ENCODE measurements at places on chromosomes 2 and 18.

GRCh38 chr2:54632733-54633692 is 90.4 kb upstream of the EML6 start:
- DNase-seq, result no peak

GRCh38 chr2:60717691-60718090 is 38.4 kb upstream of the PAPOLG start:
- DNase-seq, result no peak

GRCh38 chr2:149816756-149817551 is 229.4 kb upstream of the MMADHC start:
- DNase-seq, result no peak

GRCh38 chr2:64139956-64140355 is 4.3 kb downstream of the PELI1 start:
- no peak for DNase-seq

GRCh38 chr2:2098458-2099167 is 232.5 kb downstream of the MYT1L start:
- DNase-seq, result no peak

DNA sequence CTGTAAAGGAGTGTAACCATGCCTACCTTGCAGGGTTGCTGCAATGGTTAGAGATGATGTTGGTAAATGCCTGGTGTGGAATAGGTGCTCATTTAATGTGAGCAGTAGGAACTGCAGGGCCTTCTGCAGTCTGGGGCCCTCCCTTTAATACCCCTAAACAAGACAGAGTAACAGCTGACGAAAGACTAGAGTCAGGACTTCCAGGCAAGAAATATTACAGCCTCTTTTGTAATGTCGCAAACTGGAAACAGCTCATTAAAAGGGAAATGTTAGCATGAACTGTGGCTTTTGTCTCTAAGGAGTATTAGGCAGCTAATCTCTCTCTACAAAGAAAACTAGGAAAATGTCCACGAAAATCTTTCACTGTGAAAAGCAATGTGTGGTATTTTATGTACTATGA is 26.0 kb downstream of the MARCO start:
- DNase-seq, result no peak

DNA sequence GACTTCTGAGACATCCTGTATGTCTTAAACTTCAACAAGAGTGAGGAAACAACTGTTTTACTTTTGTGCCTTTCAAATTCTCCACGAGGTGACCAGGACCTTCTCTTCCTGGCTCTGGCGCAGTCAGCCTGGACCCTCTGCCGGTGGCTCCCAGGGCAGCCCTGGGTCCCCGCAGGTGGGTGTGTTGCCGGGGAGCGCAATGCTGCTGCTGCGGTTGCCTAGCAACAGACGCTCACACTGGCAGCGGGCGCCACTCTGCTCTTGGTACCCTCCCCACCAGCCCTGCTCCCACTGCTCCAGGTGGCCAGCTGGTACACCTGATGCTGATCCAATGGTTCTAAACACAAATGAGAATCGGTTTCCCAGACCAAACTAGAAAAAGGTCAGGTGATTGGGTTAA is 58.7 kb downstream of the GNAL start:
- no peak for DNase-seq

GRCh38 chr2:53498210-53498609 is 269.4 kb upstream of the CHAC2 start:
- no peak for DNase-seq

DNA sequence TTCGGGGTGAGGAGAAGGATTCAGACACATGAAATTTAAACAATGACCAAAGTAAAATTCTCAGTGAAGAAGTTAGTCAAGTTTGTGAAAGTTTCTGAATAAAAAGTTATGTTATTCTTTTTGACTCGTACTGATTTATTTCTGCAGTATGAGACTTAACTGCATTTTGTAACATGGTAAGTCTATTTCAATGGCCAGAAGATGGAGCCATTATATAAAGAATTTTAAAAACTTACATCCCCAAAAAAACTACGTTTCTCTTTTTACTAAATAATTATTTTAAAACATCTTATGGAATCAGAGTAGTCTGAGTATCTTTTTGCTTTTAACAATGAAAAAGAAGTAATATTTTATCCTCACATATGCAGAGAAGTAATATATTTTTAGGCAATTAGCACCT is 51.4 kb upstream of the SCN1A start:
- no peak for DNase-seq

GRCh38 chr2:68411397-68412126 is 46.5 kb downstream of the PLEK start:
- no peak for DNase-seq

GRCh38 chr2:53317861-53318260 is 449.7 kb upstream of the CHAC2 start:
- DNase-seq, result no peak

DNA sequence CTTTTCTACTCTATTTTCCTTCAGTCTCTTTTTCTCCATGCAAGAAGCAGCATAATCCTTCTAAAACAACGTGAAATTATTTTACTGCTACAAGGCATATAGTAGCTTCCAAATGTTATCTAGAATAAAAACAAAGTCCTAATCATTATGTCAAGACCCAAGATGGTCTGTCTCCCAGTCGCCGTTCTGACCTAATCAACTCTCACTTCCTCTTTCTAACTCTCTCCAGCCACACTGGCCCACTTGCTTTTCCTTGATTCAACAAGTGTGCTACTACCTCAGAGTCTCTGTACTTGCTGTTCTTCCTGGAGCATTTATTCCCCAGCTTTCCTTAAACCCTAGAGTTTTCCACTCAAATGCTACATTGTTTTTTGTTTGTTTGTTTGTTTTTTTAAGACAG is 1491.2 kb downstream of the LRP1B start:
- DNase-seq, result no peak

- no peak for DNase-seq
Observed at GRCh38 chr2:156702541-156702940, 266.4 kb downstream of the GPD2 start.

DNA sequence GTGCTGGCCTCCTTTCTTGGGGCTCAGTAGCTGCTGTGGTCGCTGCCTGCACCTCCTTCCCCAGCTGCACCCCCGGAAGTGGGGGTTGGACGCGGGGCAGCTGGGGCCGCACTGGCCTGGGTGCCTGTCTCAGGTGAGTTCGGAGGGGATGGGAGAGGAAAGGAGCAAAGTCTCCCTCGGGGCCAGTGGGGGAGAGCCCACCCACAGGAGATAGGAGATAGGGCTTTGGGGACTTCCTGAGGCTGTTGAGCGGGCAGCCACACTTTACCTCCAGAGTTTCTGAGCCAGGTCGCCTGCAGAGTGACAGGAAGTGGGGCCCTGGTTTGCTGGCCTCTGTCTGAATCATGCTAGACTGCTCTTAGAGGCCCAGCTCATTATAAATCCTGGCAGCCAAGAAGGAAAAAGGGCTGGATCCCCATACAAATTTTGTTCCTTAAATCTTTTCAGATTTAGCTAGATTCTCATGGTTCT is 8.1 kb downstream of the MBP start:
- DNase-seq, result no peak

DNA sequence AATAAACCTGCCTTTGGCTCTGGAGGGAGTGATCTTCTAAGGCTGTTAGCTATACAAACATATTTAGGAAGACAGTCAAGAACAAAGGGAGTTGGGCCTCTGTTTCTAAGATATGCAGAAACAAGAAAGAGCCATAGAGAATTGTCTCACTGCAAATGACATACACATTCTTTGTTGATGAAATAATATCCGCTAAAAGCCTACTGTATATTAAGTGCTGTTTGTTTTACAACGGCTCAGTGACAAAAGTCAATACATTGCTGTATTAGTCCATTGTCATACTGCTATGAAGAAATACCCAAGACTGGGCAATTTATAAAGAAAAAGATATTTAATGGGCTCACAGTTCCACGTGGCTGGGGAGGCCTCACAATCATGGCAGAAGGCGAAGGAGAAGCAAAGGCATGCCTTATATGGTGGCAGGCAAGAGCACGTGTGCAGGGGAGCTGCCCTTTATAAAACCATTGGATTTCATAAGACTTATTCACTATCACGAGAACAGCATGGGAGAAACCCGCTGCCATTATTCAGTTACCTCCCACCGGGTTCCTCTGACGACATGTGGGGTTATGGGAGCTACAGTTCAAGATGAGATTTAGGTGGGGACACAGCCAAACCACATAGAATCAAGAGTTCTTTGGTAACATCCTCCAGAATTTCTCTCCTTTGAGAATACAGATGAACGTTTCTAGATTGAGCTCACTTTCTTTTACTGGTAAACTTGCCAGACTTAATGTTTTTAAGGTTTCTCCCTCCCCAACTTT is 157.8 kb downstream of the PIK3C3 start:
- no peak for DNase-seq

DNA sequence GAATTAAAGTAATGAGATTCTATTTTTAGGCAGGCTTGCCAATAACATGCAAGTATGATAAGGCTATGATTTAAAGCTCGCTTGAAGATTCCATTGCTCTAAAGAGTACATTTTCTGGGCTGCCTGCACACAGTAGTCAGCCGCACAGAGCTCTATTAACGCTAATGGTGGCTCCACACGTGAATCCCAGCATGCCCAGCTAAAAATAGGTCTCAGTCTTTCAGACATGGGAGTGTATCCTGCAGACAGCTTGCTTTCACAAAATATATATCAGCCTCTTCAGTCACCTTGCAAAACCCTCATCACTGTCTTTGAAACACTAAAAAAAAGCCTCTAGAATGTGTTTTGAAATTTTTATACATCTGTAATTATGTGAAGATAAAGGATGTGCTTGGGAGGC is 418.1 kb downstream of the MTX2 start:
- no peak for DNase-seq

GRCh38 chr2:6854416-6854815 is 11.3 kb downstream of the CMPK2 start:
- DNase-seq, result no peak

DNA sequence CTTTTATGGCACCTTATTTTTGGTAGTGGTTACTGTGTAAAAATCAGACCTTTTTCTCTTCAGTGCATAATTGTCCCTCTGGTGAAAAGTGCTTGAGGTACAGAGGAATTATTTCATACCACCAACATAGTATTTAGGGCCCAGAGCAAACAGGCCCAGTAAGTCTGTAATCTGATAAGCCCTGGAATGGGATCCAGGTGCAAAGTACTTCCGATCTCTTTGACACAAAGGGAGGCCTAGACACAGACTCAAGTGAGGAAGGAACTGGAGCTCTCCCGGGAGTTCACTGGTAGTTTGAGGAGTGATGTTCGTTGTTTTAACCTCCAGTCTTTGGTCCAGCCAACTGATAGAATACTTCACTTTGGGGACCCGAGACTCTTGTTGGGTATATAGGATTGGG is 57.4 kb downstream of the RAB31 start:
- DNase-seq, result no peak
